ENCODE measurements at places on chromosomes 5 and 9.

- no peak overlapping the region for H3K27ac ChIP-seq
- H3K4me3 ChIP-seq, result no peak overlapping the region
- no peaks in the 10 kb centered on the region for H3K27me3 ChIP-seq
- peaks cover 24% of the 10 kb centered on the region for H3K4me1 ChIP-seq
- DNase-seq, result no peak
These were observed 27.0 kb downstream of the OLFML2A start for GRCh38 chr9:124803911-124804310.

DNA sequence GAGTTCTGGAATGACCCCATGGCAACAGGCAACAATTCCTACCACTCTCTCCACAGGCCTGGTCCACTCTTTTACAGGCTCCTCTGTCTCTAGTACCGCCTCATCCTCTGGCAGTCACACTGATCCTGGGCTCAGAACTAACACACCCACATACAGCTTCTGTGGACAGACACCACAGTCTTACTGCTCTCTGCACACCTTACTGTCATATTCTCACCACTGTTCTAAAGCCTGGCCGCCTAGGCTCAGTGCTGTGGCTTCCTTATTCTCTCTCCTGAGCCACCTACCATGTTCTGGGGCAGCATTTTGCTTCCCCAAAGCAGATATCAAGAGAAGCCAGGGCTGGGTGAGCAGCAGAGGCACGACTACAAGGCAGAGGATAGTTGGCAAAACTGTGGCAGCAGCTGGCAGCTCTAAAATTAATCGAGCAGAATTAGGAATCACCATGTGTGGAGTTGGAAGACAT, 14.8 kb downstream of the REEP5 start:
- no peaks in the 10 kb centered on the region for H3K4me1 ChIP-seq
- no peak for DNase-seq

DNA sequence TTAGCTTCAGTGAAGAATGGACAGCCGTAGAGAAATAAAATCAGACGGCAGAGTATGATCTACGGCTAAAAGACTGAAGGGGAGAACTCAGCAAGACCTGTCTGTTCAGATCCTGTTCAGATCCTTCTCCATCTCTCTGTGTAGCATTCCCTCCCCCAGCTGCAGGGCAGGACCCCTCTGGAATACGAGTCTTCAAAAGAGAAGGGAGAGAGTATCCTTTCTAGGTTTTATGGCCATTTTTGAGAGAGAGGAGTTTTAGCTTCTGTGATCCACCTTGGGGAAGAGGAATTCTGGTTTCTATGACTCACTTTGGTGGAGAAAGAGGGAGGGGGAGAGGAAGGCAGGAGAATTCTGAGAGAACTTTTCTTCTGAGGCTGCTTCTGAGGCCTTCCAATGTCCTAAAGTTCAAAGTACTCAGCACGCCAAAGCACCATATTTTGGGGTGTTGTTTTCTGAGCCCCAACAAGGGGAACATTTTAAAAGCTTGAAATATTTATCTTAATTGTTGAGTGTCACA, 194.4 kb upstream of the TLE4 start:
- no peak for DNase-seq
- no peaks in the 10 kb centered on the region for H3K27me3 ChIP-seq
- no peak overlapping the region for H3K27ac ChIP-seq
- no peaks in the 10 kb centered on the region for H3K36me3 ChIP-seq
- H3K4me3 ChIP-seq, result no peak overlapping the region
- no peaks in the 10 kb centered on the region for H3K4me1 ChIP-seq

GRCh38 chr9:4548811-4549725, 58.8 kb downstream of the SLC1A1 start:
- peak overlapping the region; percentile 9 for H3K27ac ChIP-seq
- no peaks in the 10 kb centered on the region for H3K27me3 ChIP-seq
- H3K36me3 ChIP-seq, result no peaks in the 10 kb centered on the region
- H3K4me3 ChIP-seq, result no peak overlapping the region

- no peak overlapping the region for H3K4me3 ChIP-seq
- no peak overlapping the region for H3K27ac ChIP-seq
- peaks cover 80% of the 10 kb centered on the region for H3K36me3 ChIP-seq
- no peak for DNase-seq
These were observed 24.2 kb downstream of the CLPTM1L start for GRCh38 chr5:1320436-1321344.

DNA sequence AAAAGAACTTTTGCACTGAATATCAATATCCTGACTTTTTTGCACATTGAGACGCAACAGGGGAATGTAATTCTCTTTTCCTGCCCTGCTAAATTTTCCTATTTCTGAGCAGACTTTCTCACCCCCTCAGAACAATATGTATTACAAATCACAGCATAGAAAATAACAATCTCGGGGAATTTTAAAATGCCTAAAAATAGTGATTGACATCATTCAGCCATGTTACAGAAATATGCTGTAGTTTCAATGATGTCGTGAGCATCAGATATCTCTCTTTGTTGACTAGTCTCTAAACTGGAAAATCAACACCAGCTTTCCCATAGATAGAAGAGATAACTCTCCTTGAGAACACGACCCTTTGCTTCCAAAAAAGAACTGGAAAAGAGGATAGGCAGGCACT, 166.7 kb downstream of the ZDHHC21 start:
- no peaks in the 10 kb centered on the region for H3K27me3 ChIP-seq
- H3K36me3 ChIP-seq, result no peaks in the 10 kb centered on the region
- H3K27ac ChIP-seq, result no peak overlapping the region
- no peak for DNase-seq
- H3K4me3 ChIP-seq, result no peak overlapping the region
- H3K4me1 ChIP-seq, result no peaks in the 10 kb centered on the region

GRCh38 chr9:37747271-37747753, 6.3 kb upstream of the TRMT10B start:
- no peaks in the 10 kb centered on the region for H3K4me1 ChIP-seq
- H3K4me3 ChIP-seq, result no peak overlapping the region
- no peak overlapping the region for H3K27ac ChIP-seq
- no peaks in the 10 kb centered on the region for H3K27me3 ChIP-seq

DNA sequence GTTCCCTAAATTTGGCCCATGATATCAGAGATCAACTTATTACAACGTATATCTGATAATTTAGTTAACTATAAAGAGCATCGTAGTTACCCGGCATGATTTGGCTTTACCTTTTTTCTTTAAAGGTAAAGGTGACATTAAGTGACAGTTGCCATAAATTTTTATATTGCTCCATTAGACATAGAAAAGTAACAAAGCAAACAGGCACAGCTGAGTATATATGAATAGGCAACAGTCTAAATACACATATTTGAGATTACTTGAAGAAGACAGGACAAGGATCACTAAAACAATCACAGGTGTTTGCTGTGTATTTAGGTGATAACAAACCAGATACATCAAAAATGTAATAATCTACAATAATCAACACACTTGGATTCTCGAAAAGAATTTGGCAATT, 34.8 kb downstream of the RFX3 start:
- no peaks in the 10 kb centered on the region for H3K4me1 ChIP-seq
- no peaks in the 10 kb centered on the region for H3K36me3 ChIP-seq
- H3K4me3 ChIP-seq, result no peak overlapping the region
- no peak for DNase-seq
- no peak overlapping the region for H3K27ac ChIP-seq

DNA sequence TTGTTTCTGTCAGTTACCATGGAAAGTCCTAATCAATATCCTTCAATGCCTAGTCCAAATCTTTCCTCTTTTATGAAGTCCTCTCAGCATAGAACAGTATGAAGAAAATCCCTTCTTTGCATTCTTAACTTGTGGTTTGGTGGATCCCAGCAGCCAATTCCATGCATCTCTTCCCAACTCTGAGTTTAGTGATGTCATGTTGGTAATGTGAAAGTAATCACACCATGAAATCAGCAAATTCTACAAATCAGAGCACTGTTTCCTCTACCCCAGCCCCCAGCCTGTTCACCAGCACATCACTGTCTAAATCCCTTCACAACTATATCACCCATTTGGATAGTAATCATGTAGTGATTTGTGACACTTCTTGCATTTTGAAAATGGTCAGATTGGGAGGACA, 4.7 kb upstream of the C1QTNF2 start:
- DNase-seq, result no peak
- no peak overlapping the region for H3K27ac ChIP-seq
- H3K4me3 ChIP-seq, result no peak overlapping the region
- no peaks in the 10 kb centered on the region for H3K36me3 ChIP-seq
- peaks cover 11% of the 10 kb centered on the region for H3K4me1 ChIP-seq

DNA sequence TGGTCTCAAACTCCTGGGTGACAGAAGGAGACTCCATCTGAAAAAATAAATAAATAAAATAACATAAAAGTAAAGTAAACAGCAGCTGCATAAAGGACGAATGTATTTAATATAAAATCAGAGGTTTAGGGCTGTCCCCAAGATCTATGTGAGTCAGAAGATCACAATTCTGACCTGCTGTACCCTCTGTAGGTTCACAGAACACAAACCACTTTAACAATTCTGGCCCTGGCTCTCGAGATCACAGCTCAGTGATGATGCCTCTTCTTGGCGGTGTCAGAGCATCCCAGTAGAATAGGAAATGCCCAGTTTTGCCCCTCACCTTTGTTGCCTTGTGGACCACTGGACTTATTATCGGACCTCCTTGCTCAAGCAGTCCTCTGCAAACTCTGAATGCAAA, 380.9 kb downstream of the TLE1 start:
- H3K36me3 ChIP-seq, result no peaks in the 10 kb centered on the region
- no peak overlapping the region for H3K27ac ChIP-seq
- no peaks in the 10 kb centered on the region for H3K27me3 ChIP-seq
- no peak overlapping the region for H3K4me3 ChIP-seq

- DNase-seq, result no peak
- H3K27ac ChIP-seq, result peak overlapping the region; percentile 79
- peaks cover 31% of the 10 kb centered on the region for H3K4me1 ChIP-seq
These were observed 7.3 kb upstream of the RGS3 start for GRCh38 chr9:113456235-113456634.

GRCh38 chr9:3810231-3810630, 284.4 kb upstream of the RFX3 start:
- H3K4me3 ChIP-seq, result no peak overlapping the region
- no peak overlapping the region for H3K27ac ChIP-seq

DNA sequence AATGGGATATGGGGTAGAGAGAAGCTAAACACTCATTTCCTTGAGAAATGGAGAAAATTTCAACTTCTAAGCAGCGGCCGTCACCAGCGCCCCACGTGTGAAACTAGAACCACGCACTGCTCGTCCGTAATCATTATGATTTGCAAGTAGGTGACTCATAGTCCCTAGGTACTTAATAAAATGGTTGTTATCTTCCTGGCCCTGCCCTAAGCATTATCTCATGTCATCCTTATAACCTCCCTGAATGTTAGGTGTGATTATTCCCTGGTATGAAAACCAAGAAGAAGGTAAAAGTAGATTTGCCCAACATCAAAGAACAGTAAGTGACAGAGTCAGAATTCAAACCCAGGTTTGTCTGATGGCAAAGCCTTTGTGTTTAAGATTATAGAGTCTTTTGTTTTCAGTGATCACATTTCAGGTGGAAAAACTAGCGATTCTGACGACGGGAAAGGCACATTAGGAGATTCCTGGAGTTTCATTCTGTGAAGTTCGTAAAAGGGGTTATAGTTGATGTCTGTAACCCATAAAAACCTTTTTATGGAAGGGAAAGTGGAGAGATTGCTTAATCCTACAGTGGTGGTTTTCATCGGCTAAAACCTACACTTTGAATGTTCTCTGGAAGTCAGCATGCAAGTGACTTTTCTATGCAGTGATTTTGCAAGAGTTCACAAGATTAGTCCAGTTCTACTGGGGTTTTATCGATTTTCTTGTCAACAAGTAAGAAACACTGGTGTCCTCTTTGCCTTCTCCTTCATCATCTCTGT, 202.9 kb upstream of the WWC1 start:
- no peaks in the 10 kb centered on the region for H3K36me3 ChIP-seq
- peak; percentile 18 for DNase-seq
- H3K27ac ChIP-seq, result peak overlapping the region; percentile 37

GRCh38 chr5:100644776-100645175, 109.6 kb downstream of the FAM174A start:
- H3K4me1 ChIP-seq, result peaks cover 12% of the 10 kb centered on the region
- no peak overlapping the region for H3K4me3 ChIP-seq
- H3K27ac ChIP-seq, result no peak overlapping the region

DNA sequence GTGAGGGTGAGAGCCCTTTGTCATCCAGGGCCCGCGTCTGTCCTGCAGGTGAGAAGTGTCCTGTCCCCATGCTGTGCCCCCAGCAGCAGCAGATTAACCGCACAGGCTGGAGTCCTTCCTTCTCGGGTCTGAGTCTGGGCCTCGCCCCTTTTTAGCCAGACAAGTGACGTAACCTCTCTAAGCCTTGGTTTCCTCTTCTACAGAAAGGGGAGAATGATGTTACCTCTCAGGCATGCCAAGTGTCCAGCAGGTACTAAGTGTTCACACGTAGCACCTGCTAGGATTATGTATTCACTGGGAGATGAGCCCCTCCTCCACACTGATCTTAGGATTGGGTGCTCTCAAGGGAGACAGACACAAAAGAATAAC, 6.9 kb downstream of the NEURL1B start:
- no peak for DNase-seq
- H3K27me3 ChIP-seq, result no peaks in the 10 kb centered on the region
- no peaks in the 10 kb centered on the region for H3K36me3 ChIP-seq

DNA sequence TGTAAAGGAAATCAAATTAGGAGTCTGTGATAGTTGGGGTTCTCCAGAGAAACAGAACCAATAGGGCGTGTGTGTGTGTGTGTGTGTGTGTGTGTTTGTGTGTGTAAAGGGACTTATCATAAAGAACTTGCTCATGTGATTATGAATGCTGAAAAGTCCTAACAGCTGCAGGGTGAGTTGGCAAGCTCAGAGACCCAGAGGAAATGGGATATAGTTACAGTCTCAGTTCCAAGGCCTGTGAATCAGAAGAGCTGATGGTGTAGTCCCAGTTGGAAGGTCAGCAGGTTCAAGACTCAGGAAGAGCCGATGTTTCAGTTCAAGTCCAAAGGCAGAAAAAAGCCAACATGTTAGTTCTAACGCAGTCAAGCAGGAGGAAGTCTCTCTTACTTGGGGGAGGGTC, 214.2 kb downstream of the ELAVL2 start:
- no peaks in the 10 kb centered on the region for H3K27me3 ChIP-seq
- H3K36me3 ChIP-seq, result no peaks in the 10 kb centered on the region
- no peak for DNase-seq
- H3K4me3 ChIP-seq, result no peak overlapping the region
- H3K4me1 ChIP-seq, result no peaks in the 10 kb centered on the region

DNA sequence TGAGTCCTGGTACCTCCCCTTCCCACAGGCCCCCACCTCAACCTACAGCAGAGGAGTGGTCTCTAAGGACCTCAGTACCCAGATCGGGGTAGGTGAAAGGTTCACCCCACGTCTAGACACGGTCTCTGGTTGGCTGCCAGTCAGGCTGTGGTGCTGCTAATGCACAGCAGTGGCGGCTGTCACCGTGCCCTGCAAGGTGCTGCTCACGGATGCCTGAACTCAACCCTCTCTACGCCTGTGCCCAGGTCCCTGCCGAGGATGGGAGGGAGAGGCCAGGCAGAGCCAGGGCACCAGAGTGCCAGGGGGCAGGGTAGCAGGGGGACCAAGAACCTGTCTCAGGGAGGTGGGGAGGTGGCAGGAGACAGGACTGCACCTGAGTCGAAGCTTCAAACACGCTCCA, 14.3 kb downstream of the IER5L start:
- peak overlapping the region; percentile 91 for H3K27ac ChIP-seq
- H3K27me3 ChIP-seq, result no peaks in the 10 kb centered on the region
- DNase-seq, result no peak
- H3K4me3 ChIP-seq, result no peak overlapping the region
- peaks cover 51% of the 10 kb centered on the region for H3K4me1 ChIP-seq
